AG08395 (cell line): ENCODE measurements at places on chromosomes 4 and X.

GRCh38 chr4:153433754-153434105 is 32.4 kb upstream of the TMEM131L start:
- DNase-seq = no peak

- DNase-seq = no peak
These were observed 5.2 kb downstream of the HTT start for GRCh38 chr4:3079694-3080123.

- no peak for DNase-seq
These were observed 137.4 kb downstream of the BMP15 start for GRCh38 chrX:51047950-51048349.

DNA sequence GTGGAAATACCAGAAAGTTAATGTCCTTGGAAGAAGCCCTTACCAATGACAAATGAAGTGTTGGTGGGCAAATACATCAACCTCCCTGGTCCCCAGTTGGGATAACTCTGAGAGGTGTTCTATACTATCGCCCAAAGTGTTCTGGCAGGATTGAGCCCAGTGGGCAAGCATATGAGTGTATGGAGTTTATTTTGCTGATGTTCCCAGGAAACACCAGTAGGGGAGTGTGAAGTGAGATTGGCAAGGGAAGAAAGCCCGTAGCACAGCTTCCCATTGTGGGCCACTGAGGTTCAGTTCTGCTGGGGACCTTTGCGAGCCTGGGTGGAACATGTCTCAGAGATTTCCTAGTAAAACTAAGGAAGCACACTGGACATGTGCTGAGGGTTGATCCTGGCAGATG is 65.1 kb downstream of the ARHGAP6 start:
- no peak for DNase-seq

- no peak for DNase-seq
These were observed 48.7 kb upstream of the SRD5A3 start for GRCh38 chr4:55297346-55297745.

GRCh38 chr4:23631255-23631950 is 258.4 kb downstream of the PPARGC1A start:
- DNase-seq = no peak

DNA sequence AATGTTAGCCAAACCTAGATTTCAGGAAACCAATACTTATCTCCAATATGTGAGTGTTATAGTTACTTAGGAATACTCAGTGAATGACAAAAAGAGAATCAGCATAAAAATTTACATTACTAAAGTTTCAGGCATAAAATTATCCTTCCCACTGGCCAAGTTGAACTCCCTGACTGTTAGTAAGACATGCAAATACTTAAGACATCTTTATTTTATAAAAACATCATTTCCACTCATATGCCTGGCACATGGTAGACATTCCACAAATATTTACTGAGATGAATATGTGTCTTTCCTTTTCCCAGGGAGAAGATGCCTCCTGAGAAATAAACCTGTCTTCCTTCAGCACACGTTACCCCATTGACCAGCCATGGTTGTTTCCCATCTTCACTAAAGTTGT is 7.3 kb downstream of the VEGFD start:
- DNase-seq = no peak

DNA sequence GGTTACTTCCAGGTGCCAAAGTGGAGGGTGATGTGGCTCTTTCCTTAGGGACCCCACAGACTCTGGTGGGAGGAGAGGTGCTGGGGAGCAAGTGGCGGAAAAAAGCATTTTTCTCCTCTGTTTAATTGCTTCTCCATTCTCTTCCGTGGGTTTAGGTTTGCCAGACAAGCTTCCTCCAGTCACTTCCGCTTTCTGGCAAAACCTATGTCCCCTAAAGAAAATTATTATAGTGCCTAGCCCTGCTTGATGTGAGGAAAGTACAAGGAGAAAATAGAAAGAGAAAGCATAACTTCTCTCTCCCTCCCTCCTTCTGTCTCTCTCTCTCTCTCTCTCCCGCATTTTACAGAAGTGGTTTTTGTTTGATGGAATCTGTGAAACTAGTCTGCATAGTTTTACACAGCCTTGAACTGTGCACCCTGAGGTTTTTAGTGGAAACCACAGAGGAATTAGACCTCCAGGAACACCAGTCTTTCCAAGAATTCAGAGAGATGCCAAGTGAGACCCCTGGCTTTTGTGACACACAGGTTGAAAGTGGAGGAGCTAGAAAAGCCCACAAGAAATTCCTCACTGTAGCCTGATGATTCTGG is 231.1 kb upstream of the ANXA3 start:
- DNase-seq = no peak

- DNase-seq = peak; percentile 57
These were observed 2.8 kb downstream of the SFRP2 start for GRCh38 chr4:153785910-153786721.

DNA sequence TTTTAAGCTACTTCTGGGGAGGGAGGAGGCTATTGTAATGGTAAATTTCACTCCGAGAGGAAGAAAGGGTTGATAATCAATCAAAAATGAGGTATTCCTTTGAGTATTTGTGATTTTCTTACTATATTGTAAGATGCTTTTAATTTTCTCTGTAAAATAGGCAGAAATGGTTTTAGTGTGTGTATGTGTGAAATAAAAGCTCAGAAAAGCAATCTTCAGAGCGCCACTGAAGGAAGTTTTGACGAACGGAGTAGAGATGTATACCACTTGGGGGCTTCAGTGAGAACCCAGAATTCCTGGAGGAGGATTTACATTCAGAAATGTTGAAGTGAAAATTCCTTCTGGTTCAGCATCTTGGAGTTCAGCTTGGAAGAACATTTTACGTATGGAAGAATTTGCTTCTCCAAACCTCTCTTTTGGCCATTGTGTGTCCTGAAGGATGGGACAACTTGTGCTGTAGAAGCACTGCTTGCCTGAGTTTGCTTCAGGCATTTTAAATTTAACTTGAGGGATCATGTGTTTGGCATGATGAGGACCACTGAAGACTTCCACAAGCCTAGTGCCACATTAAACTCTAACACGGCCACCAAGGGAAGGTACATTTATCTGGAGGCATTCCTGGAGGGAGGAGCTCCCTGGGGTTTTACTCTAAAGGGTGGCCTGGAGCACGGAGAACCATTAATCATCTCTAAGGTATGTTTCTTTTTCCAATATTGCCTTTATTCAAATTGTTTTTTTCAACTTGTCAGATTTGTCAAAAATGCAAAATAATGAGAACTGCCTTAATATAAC is 695 bp downstream of the SHROOM3 start:
- no peak for DNase-seq

DNA sequence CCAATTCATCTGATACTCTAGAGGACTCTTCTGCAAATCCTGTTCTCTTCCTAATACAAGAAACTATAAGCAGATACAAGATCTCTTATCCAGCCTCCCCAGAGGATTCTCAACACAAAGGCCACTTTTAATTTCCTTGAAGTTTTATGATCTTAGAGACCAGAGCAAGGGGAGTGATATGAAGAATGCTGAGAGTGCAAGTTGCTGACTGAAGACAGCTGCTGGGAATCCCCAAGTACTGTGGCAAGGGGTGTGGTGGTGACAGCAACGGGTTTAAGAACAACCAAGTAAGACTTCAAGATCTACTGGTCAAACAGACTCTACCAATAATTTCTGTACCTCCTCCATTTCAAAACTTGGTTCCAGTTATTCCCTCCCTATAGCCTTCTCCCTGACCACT is 7.0 kb downstream of the AMMECR1 start:
- no peak for DNase-seq

- DNase-seq = no peak
These were observed 2.3 kb upstream of the SOWAHD start for GRCh38 chrX:119755981-119756533.

GRCh38 chr4:166290426-166290825 is 417.4 kb downstream of the TLL1 start:
- DNase-seq = no peak

DNA sequence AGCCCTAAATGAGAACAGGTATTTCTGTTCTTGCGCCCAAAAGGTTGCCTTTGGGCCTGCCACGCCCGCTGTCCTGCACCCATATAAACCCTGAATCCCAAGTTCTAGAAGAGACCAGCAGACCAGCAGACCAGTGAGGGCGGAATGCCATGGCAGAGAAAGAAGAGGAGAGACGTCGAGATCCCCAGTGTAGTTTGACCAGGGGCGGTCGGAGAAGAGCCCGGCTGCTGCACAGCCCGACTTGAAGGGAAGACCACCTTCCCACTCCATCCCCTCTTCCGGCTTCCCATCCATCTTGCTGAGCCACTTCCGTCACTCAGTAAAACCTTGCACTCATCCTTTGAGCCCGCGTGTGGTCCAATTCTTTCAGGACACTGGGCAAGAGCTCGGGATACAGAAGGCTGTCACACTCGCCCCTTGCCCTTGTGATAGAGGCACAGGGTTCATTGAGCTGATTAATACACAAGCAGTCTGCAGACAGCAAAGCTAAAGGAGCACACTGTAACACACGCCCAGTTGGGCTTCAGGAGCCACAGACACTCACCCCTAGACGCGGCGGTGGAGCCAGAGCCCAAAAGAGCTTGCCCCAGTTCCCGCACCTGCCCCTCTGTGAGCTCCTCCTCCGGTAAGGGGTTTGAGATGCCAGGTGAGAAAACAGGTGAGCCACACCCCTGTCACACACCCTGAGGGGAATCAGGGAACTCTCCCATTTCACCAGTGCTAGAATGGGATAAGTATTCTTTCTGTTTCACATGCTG is 230.8 kb downstream of the PCDH10 start:
- DNase-seq = no peak

DNA sequence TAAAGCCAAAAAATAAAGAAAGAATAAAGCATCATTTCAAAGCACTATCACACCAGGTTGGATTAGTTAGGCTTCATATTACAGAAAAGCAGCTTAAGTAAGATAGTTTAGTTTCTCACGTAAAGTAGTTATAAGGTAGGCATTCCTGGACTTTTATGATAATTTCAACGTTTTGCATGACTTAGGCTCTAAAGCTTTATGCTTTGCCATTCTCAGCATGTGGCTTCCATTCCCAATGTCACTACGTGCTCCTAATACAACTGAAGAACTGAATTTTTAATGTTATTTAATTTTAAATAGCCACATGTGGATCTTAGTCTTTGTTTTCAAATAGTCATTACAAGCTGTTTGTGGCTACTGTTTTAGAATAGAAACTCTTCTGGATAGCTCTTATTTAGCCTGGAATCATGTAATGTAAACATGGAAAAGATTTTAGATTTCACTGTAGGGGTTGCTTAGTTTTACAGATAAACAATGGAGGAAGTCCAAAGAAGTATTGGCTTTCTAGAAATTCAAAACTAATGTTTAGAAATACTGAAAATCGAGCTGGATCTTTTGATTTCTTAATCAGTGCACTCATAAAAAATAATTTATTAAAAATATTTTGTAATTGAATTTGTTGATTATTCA is 710.0 kb downstream of the IL1RAPL1 start:
- DNase-seq = no peak

DNA sequence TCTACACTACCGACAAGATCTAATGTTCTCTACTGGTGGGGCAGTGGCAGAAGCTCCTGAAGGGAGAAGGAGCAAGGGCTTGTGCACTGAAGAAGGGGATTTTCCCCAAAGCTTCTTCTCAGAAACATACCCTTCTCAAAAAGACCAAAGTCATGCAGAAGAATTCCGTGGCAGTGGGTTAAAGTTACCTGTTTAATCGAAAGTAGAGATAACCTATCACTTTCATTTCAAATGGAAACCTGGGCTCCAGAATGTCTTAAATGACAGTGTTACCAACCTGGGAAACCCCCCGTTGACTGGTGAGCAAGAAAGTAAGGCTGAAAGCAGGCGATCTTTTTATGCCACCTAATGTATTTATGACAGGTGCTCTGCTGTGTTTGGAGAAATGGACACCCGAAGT is 92.5 kb upstream of the TEX13D start:
- DNase-seq = no peak

DNA sequence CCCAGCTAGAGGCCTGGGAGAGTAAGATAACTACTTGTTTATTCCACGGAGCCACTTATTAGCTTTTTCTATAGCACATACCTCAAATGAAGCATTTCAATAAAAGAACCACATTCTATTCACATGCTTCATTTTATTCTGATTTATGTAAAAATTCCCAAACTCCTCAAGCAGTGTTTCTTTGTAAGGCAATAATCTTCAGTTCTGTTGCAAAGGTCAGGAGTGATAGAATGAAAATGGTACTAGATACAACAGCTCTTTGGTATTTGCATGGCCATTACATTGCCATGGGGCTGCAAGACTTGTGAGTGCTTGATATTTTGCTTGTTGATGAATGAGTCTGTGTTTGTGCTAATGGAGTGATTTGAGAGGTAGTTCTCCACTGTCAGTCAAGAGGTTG is 39.4 kb downstream of the AR start:
- no peak for DNase-seq

DNA sequence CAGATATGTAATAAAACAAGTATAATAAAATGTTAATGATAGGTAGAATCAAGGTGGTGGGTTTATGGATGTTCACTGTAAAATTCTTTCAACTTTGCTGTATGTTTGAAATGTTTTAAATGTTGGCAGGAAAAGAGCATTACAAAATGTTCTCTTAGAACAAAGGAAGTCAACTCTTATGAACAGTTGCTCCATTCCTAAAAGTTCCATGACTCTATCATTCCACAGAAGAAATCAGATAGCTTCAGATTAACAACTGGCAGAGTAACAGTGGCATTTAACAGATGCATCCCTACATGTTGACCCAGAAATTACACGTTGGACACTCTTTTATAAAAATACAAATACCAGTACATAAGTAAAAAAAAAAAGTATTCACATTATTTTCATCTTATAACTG is 2023.7 kb downstream of the ARAP2 start:
- no peak for DNase-seq

DNA sequence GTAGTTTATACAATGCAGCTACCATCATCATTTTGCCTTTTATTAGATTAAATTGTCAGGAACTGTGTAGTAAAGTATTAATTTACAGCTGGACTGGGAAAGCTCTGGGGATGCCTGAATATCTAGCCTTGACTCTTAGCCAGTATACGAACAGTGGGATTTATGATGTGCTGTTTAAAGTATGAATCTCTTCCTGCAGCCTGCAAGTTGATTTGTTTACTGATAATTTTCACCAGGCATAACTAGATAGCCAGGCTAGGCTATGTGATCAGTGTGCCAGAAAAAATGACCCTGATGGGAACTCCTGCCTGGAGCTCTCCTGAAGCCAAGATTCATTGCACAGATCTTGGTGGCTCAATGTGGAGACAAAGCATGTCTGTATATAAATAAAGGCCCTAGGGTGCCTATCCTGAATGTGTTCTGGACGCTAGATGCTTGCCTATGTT is 119.2 kb downstream of the SCLT1 start:
- no peak for DNase-seq

DNA sequence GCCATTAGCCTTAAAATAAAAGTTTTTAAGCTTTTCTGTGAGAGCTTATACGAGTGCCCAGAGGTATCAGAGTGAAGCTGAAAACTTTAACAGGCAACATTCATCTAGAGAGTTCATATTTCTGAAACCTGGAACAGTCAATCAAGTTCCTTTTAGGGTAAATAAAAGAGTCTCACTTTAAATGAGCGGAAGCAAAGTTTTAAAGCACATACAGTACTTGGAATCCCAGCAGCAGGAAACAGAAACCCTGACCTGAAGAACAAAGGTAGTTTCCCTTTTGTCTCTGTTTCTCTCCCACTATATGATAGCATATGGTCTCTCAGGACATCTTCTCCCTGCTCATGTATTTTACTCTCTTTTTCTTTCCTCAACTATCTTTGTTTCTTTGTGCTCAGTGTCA is 153.0 kb downstream of the ASB9 start:
- DNase-seq = no peak

- no peak for DNase-seq
These were observed 328.4 kb upstream of the HAND2 start for GRCh38 chr4:173858471-173858870.
